ENCODE measurements at places on chromosomes 11 and 22.

DNA sequence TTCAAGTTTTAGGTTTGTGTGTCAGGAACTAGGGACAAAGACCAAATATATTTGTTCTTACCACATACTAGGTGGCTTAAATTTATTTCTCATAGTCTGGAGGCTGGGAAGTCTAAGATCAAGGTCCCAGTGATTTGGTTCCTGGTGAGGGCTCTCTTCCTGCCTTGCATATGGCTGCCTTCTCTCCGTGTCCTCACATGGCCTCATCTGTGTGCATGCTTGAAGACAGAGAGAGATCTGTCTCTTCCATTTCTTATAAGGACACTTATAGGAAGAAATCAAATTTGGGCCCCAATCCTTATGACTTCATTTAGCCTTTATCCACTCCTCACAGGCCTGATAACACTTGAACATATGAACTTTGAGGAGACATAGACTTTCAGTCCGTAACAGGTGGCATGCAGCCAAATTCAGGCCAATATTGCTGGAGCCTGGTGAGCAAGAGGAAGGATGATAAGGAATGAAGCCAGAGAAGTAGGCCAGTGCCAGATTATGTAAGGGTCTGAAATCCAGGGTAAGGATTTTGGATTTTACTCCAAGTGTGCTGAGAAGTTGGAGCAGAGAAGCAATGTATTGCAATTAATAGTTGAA, 35.1 kb downstream of the TTC17 start:
- DNase-seq, result no peak

- DNase-seq, result no peak
These were observed 36.3 kb downstream of the PLEKHA7 start for GRCh38 chr11:16977994-16978315.

GRCh38 chr22:38866399-38867123, 5.5 kb downstream of the CBX6 start:
- DNase-seq, result no peak

GRCh38 chr22:44975427-44976262, 34.2 kb downstream of the PHF21B start:
- peak; percentile 95 for DNase-seq

DNA sequence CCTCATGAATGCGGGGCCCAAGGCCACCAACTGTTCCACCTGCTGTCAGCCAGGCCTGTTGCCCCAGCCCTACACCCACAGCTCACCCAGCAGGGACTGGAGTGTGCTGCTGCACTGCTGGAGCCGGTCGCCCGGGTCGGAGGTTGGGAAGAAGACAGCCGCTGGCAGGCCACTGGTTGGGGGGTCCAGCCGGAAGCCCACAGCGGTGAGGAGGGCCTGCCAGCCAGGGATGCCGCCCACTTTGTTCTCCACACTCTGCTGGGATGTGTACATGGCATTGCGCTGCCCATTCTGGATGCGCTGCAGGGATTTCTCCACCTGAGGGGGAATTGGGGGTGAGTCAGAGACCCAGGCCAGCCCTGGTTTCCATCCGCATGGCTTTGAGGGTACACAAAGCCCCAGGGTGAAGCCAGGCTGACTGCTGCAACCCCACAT, 74.2 kb upstream of the PITPNB start:
- DNase-seq, result no peak

All from GM13976 (cell line).